MV-4-11 (cell line): ENCODE measurements at places on chromosomes 1 and 21.

- peak; percentile 94 for DNase-seq
Observed at GRCh38 chr1:206833106-206833680, 32.2 kb upstream of the IL20 start.

DNA sequence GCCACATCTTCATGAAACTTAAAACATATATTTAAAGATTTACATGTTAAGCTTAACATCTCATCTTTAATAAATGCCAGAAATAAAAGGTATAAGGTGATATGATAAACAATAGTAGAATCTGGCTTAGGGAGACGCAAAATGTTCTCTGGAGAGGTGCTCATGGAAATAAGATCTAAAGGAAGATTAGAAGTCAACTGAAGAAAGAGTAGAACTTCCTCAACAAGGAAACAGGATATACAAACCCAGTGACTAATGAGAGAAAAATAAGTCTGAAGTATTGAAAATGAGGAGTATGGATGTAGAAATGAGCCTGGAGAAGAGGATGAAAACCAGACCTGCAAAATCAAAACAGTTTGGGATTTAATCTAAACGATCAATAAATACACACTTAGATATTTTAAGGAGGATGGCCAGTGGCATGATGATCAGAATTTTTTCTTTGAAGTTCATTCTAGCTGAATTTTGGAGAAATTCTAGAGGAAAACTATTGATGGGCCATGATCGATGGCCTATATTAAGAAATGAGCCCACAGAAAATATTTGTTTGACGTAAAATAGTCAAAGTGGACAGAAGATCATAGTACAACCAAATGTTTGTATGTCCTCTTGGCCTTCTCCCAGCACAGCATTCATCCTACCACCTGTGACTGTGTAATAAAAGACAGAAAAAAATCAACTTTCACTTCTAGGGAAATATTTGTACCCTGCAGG, 387.9 kb upstream of the PTBP2 start:
- no peak for DNase-seq

- no peak for DNase-seq
Observed at GRCh38 chr1:193927550-193927949, 741.1 kb upstream of the B3GALT2 start.

DNA sequence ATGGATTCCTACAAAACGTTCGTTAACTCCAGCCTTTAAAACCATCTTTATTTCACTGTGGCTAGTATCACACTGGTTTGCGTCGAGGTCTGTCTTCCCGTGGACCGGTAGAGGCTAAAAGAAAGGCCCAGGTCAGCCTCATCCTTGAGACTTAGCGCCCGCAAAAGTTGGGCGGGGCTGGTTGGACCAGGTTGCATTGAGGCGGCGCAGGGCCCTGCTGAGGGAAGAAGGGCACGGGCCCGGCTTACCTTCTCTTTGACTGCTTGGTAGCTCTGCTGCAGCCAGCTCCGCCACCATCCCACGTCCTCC, 455 bp downstream of the BSDC1 start:
- no peak for DNase-seq

- DNase-seq = no peak
Observed at GRCh38 chr1:21378705-21379494, 61.0 kb upstream of the NBPF3 start.

DNA sequence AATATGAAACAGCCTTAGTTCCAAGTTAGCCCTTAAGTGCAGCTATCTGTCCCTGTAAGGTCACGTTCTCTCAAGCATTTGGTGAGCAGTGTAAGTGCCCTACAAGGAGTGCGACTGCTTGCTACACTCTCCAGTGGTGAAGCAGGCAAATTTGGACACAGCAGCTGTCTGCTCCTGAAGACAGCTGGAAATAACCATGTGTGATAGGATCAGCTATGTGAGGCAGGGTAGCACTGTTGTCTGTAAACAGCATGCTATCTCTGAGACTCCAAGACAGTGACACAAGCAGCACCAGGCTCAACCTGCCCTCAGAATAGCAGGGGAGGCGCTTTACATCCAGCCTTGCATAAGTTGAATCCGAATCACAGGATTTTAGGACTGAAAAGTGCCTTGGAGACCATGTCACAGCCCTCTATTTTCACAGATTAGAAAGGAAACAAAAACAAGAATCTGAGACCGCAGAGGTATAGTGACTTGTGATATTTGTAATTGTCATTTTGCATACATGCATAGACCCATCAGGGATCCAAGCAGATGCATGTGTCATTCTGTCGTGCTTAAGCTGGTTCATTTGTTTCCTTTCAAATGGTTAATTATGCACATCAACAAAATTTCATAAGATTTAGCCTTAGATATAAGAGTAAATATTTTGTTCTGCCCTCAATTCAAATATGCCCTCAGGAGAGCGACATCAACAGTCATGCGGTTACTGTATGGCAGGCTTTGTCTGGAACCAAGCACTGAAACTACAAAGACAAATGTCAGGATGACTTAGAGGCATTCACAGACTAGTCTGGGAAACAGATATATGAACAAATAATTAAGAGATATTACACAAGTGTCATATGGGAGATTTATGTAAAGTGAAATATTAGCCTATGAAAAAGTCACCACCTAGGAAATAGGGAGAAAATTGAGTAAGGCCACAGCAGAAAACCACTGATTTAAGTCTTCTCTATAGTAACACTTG, 134.9 kb upstream of the NRIP1 start:
- DNase-seq = no peak

DNA sequence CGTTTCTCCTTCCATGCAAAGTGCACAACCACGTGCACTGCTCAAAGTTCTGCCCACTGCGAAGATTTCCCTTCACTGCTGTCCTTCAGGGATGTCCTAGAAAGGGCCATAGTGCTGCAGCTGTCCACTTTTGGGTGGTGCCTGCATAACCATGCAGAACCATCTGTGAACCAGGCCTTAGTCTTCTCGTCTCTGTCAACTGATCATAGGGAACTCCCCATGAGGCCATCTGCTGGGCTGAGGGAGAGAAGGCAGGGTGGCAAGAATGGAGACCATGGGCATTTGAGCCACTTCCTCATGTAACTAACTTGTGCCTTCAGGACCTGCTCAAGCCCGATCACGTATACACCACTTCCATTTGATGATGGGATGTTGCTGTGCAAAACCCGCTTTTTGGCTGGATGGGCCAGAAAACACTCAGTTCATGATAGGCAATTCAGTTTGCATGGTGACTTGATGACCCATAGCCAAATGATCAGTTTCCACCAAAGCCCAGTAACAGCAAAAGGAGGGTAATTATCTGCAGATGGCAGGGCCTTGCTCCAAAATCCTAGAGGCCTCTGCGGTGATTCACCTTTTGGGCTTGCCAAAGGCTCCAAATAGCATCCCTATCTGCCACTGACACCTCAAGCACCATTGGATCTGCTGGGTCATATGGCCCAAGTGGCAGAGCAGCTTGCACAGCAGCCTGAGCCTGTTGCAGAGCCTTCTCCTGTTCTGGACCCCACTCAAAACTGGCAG, 9.5 kb downstream of the ST6GALNAC5 start:
- DNase-seq = peak; percentile 2
